NCI-H1417 treated with DMSO at 0.1 percent for 48 hours (cell line): ENCODE measurements at places on chromosomes 3 and 15.

- no peak for DNase-seq
These were observed 8.1 kb downstream of the B2M start for GRCh38 chr15:44719293-44719999.

GRCh38 chr3:127083778-127084397 is 101.0 kb downstream of the PLXNA1 start:
- no peak for DNase-seq

DNA sequence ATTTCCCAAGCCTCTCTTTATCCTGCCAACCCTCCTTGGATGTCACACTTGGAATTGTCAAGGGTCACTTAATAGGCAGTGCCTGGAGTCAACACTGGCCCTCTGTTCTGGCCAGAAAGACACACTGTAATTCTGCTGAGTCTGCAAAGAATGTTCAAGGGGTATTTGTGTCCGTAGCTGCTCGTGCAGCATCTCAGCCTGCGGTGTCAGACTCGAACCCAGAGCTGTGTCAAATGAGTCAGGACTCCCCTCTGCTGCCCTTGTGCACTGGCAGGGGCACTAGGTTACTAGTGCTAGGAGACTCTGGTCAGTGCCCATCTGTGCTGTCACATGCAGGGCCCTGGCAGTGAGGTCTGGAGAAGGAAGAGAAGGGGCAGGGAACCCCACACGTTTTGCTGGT is 795 bp upstream of the AHSG start:
- DNase-seq, result no peak

- no peak for DNase-seq
These were observed 48.1 kb downstream of the RAP2B start for GRCh38 chr3:153210146-153210545.
